Lung (tissue), 17 donors: ENCODE measurements at places on chromosomes 5 and 9.
A peak's percentile ranks its signal among the peaks of the same experiment; 100 is the strongest.

DNA sequence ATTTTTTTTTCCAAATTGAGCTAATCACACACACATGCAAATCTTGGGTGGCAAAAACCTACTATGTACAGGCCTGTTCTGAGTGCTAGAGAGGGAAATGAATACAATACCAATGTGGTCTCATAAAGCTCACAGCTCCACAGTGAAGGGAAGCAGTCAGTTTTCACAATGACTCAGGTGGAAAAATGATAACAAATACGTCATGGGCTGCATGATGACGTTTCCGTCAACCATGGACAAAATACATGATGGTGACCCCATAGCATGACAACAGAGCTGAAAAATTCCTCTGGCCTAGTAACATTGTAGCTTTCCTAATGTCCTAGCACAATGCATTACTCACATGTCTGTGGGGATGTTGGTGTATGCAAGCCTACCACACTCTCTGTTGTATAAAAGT is 252.5 kb downstream of the TRIM32 start:
- DNase-seq, result no peak

GRCh38 chr5:164809821-164810220 is 1304.4 kb downstream of the MAT2B start:
- no peak for DNase-seq

DNA sequence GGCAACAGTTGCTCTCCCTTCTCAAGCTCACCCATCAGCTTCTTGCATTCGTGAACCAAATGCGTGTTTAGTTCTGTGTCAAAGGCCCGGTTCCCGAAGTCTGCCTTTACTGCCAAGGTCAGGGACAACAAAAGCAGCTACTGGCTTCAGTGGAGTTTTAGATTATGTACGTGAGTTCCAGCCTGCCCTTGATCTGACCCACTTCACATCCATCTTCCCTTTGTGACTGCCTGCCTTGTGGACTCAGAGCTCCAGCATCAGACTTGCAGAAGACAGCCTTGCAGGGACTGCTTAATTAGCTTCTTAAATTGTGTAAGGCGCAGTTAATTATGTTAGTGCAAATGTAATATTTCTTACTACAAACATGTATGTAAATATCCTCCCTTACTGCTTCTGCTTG is 774.7 kb upstream of the EDIL3 start:
- DNase-seq, result peak; percentile 8

DNA sequence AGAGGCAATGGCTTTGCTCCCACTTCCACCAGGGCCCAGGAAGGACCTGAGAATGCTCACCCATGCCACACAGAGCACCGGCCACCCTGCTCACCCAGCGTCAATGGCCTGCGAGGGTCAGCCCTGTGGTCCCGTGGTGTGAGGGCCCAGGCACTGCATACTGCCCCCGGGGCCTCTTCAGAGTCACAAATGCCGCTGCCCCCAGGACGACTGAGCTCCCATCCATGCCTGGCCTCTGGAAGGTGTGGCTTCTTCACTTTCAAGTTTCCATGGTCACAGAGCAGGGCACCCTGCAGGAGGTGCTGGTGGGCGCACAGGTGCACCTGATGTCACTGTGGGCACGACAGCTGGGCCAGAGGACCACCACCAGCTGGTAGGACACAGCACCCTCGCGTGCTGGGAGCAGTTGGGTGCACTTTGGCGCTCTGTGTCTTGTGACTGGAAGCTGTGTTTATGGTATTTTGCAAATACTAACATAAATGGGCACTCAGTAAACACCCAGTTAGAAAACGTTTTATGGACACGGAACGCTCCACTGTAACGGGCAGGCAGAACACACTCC is 12.5 kb upstream of the ZDHHC11 start:
- no peak for DNase-seq

- no peak for DNase-seq
Observed at GRCh38 chr9:35557320-35557719, 47.7 kb upstream of the TESK1 start.

- DNase-seq, result no peak
Observed at GRCh38 chr9:121210536-121210935, 8.9 kb upstream of the RAB14 start.

DNA sequence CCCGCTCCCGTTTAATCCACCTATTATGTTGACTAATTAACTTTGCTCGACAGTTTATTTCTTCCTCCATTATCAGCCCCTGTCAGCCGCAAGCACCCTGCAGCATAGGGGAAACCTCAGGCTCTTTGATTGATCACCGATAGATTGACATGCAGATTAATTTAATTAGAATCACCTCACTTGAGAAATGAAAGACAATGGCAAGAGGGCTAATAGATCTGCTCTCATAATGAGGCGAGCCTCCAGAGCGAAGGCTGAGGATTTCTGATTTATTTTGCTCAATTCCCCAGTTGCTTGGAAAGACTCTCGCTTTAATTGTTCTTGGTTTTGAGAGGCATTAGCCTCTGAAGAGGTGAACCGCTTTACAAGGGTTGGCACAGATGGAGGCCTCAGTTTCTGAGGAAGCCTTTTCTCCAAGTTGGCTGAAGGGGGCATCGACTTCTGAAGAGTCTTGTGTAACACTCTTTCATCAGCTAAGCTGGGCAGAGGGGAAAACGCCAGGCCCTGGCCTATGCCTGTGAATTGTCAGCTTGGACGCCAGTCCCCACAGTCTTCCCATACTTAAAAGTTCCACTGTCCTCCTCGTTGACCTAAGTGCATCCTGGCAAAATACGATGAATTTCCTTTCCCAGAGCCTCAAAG is 275.4 kb downstream of the EBF1 start:
- no peak for DNase-seq

GRCh38 chr9:128702949-128703615 is 779 bp downstream of the PKN3 start:
- peak; percentile 49 for DNase-seq

DNA sequence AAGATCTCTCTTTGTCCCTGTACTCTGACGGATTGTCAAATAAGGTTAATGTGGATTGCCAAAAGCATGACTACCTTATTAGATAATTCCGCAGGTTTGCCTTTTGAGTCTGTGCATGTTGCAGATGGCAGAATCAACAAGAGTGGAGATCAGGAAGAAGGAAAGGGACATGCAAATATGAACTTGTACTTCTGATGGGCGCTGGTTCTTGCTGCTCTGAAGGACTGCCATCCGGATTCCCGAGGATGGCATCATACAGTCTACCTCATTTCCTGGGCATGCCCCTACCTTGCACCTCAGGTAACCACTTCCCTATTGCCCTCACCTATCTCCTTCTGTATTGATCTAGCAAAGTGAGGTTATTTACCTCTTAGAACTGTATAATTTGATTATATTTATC is 504.2 kb downstream of the ACTL7B start:
- no peak for DNase-seq

DNA sequence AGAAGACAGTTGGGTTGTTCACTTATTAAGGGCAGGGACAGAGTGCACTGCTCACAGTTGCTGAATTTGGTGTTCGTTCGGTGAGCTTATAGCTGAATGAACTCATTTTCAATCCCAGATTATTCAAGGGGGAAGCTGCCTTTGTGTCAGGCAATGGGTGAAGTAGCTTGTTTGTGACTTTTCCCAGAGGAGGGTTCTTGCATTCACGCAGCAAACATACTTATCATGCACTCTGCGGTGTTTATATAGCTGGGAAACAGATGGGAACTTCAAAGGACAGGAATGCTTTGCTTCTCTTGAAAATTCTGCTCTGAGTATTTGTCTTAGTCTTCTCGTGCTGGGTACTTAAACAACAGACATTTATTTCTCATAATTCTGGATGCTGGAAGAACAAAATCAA is 64.7 kb upstream of the ABCA1 start:
- peak; percentile 81 for DNase-seq

GRCh38 chr9:136605988-136606660 is 56.6 kb upstream of the EGFL7 start:
- DNase-seq, result no peak

GRCh38 chr5:58934629-58935097 is 351.8 kb downstream of the RAB3C start:
- DNase-seq, result no peak

- DNase-seq, result no peak
Observed at GRCh38 chr5:155735388-155735787, 591.6 kb upstream of the SGCD start.

GRCh38 chr9:4055032-4055431 is 244.8 kb downstream of the GLIS3 start:
- no peak for DNase-seq

- DNase-seq, result no peak
Observed at GRCh38 chr9:567128-567746, 274.3 kb upstream of the DMRT1 start.

DNA sequence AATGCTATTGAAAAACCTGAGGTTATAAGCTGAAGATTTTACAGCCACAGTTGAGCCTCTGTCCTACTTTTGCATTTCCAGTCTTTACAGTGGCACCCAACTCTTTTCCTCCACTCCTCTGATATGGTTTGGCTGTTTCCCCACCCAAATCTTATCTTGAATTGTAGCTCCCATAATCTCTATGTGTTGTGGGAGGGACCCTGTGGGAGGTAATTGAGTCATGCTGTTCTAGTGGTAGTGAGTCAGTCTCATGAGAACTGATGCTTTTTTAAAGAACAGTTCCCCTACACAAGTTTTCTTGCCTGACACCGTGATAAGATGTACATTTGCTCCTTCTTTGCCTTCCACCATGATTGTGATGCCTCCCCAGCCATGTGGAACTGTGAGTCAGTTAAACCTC is 646.1 kb upstream of the SEMA6A start:
- no peak for DNase-seq

- DNase-seq, result no peak
Observed at GRCh38 chr5:124203303-124203702, 543.1 kb downstream of the ZNF608 start.

- no peak for DNase-seq
Observed at GRCh38 chr5:94103514-94104245, 362.3 kb upstream of the POU5F2 start.

DNA sequence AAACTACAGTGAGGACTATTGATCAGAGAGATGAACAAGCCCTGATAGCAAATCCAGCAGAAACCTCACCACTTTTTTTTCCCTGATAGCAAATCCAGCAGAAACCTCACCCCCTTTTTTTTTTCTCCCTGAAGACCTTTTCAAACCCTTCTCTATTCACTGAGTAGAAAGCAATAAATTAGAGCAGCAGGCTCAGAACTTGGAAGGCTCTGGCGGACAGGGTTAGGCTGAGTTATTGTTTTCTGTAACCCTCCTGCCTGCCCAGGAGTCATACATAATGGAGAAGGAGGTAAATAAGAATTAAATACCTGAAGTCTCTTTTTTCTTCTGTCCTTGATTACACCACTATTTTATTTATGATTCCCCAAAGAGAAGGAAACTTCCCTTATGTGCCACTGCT is 136.3 kb upstream of the SNX2 start:
- DNase-seq, result no peak

GRCh38 chr5:1268666-1269065 is 26.2 kb downstream of the TERT start:
- DNase-seq, result no peak

GRCh38 chr9:13759551-13759950 is 480.1 kb upstream of the MPDZ start:
- no peak for DNase-seq

- DNase-seq, result no peak
Observed at GRCh38 chr9:2199999-2200796, 185.1 kb downstream of the SMARCA2 start.

DNA sequence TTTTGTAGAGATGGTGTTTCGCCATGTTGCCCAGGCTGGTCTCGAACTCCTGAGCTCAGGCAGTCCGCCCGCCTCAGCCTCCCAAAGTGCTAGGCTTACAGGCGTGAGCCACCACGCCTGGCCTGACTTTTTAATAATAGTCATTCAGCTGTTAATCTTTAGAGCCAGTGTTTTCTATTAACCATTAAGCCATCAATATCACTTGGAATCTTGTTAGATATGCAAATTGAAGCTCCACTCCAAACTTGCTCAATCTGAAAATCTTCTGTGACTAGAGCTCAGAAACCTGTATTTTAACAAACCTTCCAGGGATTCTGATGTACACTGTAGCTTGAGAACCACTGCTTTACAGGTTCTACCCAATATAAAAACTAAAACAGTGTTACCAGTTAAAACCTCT is 113.5 kb downstream of the CDC42SE2 start:
- DNase-seq, result no peak
